Stimulated activated CD4-positive, alpha-beta T cell treated with anti-CD3 and anti-CD28 coated beads, Interleukin-15, amount 100 ng/mL, for 24 hours (primary cell): ENCODE measurements at places on chromosomes 1 and 21.

- no peak for DNase-seq
These were observed 18.1 kb upstream of the EPHA8 start for GRCh38 chr1:22545141-22545540.

GRCh38 chr1:220748089-220748934, at the start of gene MTARC2:
Gene MTARC2 (plus strand): TSS chr1:220748322. CDS start chr1:220748532, 210 bp downstream.
- DNase-seq: peak; percentile 30

- peak; percentile 60 for DNase-seq
These were observed 1.0 kb downstream of the BTG2 start for GRCh38 chr1:203306089-203306964.

GRCh38 chr1:226009650-226010044, 10.5 kb upstream of the SDE2 start:
- no peak for DNase-seq

DNA sequence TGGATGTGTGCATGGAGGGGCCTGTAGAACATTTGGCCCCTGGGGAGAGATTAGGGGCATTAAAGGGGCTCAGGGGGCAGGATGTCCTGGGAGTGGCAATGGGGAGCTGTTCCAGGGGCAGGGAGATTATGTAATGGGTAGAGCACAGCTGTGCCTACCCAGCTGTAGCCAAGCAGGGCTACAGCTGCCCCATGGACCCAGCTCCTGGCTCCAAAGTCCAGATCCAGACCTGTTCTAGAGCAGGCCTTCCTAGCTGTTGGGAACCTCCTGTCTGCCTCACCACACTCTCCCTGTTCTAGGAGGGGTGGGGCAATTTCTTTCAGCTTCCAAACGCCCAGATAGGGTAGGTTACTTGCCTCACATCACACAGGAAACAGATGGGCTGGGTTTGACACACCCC, 5.6 kb downstream of the RPS6KA1 start:
- DNase-seq: no peak

DNA sequence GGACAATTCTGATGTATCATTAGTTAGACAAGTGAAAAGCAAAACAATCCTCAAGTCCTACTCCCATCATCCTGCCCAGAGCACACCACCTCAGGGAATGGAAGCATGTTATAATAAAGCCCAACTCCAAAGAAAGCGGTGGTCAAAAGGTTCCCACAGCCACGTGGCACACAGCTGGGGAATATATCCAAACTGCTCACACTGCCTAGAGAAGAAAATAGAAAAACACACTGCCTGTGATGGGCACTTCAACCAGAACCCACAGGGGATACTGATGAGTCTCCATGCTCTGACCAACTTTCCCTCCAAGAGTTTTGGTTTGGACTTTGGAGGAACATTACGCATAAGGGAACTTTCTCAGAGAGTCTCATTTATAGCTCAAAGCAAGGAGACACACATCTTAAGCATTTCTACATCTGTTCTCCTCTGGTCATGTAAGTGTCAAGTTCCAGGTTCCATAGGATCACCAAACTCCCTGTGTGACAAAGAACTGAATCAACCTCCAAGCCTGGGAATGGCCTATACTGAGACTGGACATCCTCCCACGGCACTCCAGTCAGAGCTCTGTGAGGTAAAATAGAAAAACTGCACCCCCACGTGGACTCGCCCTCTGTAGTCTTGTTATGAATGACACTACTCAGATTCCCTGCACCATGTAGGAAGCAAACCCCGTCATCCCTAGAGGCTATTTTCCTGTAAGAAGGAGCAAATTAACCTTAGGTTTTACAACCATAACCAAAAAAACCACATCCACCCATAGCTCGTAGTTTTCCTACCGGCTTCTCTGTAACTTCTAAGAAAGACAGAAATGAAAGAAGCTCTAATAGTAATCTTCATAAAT, 12.2 kb downstream of the DSTYK start:
- DNase-seq: peak; percentile 74

DNA sequence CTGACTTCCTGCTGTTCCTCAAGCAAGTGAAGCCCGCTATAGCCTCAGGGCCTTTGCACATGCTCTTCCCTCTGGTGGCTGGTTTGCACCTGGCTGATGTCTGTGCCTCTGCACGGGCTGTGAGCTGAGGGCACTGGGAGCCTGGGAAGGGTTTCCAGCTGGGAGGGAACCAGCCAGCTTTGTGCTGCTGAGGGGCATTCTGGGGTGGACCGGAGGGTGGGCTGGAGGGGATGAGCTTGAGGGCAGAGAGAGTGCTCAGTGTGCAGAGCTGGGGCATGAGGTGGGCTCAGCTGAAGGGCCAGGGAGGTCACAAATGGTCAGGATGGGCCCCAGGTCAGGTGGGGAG, 305.7 kb downstream of the MATN1 start:
- no peak for DNase-seq

DNA sequence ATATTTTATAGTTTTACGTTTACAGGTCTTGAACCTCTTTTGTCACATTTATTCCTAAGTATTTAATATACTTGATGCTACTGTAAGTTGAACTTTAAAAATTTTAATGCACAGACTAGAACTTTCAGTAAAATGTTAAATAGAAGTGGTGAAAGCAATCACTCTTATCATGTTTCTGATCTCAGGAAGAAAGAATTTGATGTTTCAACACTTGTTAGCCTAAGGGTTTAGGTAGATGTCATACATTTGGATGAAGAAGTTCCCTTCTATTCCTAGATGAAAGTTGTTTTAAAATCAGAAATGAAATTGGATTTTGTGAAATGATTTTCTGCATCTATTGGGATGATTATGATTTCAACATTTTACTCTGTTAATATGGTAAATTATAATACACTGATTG, 63.6 kb upstream of the TTLL7 start:
- no peak for DNase-seq

DNA sequence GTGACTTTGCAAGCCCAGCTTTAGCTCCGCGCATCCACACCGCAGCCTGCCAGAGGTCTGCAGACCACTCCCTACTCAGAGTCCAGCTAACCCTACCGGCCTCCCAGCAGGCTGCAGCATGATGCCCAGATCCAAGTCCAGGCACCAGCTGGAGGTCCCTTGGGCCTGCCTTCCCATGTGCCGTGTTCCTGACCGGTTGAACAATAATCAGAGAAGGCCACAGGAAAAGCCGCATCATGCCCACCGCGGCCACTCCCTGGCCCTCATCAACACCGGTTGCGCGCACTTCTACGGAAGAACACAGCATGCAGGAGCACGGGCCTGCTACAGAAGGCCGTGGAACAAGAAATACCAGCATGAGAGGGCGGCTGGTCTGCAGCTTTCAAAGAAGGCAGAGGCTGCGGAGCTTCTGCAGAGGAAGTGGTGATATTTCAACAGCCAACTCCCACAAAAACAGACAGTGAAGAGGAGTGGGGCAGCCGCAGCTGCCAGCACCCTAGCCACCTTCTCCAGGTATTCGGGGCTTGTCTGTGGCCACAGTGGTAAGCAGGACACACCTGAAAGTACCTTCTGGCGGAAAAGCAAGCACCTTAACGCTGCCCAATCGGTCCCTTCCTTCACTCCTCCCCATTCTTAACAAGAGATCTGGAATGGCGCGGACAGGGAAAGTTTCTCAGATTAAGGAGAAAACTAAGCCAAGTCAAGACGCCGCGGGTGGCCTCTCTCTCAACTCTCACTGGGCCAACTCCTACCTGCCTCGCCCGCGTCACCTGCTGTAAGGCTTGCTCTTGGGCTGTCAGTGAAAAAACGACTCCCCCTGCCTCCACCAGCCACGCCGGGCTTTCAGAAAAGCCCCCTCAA, 1.5 kb downstream of the PGBD5 start:
- peak; percentile 15 for DNase-seq

DNA sequence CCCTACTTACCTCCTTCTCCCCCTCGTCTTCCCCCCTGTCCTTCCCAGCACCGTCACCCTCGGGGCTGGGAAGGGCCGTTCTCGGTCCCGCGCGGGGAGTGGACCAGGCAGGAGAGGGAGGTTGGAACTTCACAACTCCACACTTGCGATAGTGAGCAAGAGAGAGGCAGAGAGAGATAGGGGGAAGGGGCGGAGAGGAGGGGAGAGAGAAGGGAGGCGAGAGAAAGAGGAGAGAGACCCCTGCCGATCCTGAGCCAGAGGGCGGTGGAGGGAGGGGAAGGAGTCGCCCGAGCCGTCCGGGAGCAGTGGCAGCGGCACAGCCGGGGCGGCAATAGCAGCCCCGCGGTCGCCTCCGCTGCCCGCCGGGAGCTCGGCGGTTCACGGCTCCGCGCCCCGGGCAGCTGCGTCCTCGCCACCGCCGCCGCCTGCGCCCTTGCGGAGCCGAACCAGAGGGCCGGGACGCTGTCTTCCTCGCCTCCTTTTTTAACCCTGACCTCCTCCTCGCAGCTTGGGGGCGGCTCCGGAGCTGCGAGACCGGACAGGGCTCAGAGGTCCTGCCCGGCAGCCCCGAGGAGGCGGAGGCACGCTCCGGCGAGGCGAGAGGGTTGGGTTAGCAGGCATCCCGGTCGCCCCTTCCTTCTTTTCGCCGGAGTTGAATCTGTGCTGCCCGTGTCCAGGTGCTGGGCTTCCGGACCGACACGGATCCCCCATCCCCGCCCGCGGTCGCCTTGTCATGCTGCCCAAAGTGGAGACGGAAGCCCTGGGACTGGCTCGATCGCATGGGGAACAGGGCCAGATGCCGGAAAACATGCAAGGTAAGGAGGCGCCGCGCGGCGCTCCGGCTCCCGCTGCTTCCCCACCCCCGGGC, 11.7 kb downstream of the NR5A2 start:
- peak; percentile 57 for DNase-seq

- DNase-seq: no peak
These were observed 93.9 kb downstream of the CDC7 start for GRCh38 chr1:91594383-91595055.

DNA sequence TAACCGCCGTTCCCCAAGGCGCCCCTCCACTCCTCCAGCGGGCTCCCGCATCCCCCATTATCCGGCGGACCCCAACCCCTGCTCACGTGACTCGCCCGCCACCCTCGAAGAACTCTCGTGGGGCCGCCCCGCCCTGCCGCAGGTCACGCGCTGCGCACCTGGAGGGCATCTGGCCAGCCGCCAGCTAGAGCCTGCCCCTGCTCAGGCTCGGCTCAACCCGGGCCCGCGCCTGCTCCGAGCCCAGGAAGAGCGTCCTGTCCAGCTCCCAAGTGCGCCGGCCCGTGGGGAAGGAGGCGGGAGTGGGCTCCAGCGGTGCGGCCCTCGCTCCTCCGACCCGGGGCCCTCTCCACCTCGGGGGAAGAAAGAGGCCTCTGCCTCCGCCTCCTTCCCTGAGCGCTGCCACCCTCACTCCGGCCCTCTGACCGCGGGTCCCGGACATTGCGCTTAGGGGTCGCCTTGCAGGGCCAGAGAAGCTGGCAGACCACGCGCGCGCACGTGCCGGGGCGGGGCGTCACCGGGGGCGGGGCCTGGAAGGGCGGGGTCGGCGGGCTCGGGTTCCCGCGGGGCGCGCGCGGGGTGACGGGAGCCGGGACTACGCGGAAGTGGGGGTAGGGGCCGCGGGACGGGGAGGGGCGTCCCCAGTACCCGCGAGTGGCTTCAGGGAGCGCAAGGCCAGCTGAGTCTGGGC, 28.4 kb downstream of the HMGN2 start:
- DNase-seq: peak; percentile 94
